CD8-positive, alpha-beta memory T cell (primary cell): ENCODE measurements at places on chromosomes 5 and 9.

- no peak for DNase-seq
These were observed 81.6 kb downstream of the TLE1 start for GRCh38 chr9:81607593-81608288.

DNA sequence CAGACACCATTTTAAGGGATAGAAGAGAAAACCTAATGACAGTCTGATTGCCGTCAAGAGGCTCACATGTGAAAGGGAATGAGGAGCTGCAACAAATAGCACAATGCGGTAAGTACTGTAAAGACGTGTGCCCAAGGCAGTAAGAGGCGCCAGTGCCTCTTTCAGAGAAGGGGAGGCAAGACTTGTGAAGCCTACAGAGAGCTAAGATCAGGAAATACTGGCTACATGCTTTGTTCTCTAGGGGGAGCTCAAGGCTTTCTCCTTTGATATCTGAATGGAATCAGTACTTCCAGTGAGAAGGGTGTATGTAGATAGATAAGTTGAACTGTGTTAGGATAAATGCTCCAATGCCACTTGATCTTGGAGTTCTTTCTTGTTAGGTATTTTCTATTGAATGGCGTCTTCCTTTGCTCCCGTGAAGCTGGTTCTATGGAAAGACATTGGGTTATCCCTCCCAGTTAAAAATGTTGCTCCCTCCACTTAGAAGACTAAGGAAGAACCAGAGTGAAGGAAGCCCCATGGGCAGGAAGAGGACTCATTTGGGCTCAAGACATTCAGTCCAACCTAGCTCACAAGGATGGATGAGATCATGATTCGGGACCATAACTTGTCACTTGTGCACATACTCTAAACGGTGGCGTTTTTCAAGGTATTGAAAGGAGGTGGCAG lies 23.5 kb upstream of the ALDOB start:
- no peak for DNase-seq

DNA sequence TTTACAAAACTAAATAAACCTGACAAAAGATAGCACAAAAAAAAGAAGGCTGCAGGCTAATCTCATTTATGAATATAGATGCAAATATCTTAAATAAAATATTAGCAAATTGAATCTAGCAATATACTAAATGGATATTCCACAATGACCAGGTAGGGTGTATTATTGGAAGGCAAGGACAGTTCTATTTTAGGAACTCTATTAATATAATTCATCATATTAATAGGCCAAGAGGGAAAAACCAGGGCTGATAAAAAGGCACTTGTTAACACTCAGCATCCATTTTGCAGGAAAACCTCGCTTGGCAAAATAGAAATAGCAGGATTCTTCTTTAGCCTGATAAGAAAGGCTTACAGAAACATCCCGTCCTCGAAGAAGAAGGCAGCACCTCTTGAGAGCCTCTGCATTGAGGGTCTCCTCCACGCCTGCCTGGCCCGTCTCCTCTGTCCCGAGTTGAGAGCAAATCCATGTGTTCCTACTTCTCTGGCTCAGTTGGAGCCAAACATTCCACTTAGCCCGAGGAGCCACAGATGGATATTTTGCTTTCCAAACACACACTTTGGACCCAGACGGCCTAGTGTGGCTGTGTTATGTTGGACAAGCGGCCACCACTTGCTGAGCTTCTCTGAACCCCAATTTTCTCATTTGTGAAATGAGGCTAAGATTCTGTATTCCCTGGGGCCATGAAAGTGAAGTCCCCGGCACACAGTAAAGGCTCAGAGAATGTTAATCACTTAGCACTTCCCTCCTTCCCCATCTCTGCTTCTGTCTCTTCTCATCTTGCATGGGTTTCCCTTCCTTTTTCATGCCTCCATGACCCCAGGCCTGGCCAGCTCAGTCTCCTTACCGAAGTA lies 181.8 kb upstream of the MVB12B start:
- DNase-seq, result no peak

DNA sequence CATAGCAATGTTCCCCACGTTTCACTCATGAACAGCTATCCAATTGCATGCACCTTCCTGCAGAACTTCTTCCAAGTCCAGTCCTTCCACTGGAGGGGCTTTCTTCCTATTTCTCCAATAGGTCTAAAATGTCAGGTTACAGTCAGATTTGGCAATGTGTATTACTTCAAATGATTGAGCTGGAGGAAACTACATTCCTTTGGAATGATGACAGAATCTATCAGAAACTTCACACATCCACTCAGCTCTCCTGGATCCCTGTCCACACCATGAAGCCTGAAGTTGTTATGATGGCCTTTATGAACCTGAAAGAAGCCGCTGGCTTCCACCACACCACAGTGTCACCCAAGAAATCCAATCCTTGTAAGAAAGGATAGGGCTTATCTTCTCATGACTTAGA lies 32.2 kb downstream of the FBXW2 start:
- no peak for DNase-seq

DNA sequence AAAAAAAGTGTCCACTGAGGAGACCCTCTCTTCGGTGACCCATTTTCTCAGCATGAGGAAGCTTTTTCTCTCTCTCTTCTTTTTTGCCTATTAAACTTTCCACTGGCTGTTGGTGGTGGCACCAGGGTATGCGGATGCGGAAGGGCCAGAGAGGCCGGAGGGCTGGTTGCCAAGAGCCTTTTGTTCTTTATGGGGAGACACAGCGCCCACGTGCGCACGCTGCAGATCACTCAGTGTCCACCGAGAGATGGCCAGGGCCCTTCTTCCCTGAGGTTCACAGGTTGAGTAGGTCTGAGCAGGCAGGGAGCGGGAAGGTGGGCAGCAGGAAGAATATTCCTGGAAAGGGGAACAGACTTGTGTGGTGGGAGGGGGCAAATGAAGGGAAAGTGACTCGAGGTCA lies 69.1 kb downstream of the STK10 start:
- DNase-seq, result no peak

- DNase-seq, result no peak
These were observed 293 bp downstream of the CENPP start for GRCh38 chr9:92325991-92326500.

DNA sequence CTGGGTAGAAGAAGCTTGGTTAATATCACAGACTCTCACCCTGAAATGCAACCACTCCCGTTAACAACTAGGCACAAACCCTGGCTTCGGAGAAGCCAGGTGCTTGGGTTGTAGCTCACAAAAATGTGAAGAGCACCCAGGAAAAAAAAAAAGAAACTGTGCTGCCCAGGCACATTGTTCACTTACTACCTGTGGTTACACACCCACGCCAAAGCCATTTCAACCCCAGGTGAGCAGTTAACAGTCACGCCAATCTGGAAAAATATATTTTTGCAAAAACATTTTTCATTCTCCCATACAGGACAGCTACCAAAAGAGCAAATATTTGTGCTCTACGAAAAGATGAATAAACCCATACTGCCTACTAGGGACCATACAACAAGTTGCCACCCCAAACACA lies 49.2 kb downstream of the SIL1 start:
- DNase-seq, result no peak

- no peak for DNase-seq
These were observed 1.2 kb downstream of the DPYSL3 start for GRCh38 chr5:147508711-147509040.

DNA sequence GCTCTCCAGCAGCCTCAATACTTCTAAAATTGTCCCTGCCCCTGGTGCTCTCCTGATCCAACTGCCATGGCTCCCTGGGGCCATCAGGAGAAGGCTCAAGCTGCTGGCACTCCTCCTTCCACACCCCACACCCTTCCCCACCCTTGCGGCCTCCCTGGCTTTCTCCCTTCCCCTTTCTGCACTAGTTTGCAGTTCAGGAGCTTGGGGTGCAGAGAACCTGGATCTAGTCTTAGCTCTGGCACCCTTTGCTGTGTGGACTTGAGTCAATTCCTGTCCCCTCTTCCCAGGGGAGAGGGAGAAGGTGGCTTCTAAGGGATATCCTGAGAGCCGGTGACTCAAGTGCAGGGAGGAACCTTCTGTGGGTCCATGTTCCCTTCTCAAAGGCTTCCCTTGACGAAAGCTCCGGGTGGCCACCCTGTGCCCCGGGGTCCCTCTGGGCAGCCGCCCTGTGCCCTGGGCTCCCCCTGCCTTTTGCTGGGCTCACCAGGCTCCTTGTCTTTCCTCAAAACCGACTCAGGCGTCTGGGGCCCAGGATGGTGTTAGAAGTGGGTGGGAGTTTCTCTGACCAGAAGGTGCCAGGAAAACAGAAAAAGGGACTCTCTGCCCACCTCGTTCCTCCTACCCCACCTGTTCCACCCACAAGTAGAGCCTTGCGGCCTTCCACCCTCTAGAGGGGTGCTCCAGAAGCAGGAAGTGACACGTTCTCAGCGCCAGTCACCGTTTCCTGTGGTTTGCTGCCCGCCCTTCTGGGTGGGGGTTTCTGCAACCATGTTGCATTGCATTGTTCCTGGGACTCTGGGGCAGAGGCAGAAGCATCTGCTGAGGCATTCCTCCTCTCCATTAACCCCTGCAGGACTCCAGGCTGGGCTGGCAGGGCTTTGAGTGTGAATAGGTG lies 15.0 kb downstream of the GLIPR2 start:
- DNase-seq, result peak; percentile 81

DNA sequence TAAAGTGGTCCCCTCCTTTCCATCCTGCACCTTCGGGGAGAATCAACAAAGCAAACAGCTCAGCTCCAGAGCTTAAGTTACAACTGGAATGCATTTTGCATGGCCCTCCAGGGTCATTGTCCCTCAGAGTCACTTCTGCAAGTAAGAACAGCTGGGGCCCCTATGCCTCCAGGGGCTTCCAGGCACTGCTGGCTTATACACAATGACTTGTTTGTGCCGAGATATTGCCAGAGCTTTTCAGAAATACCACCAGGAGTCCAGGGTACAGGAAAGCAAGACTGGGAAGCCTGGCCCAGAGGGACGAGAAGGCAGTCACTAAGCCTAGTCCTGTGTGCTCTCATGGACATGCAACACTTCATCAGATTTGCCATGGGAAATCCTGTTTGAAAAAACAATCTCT lies 11.3 kb downstream of the FRMD3 start:
- DNase-seq, result no peak

DNA sequence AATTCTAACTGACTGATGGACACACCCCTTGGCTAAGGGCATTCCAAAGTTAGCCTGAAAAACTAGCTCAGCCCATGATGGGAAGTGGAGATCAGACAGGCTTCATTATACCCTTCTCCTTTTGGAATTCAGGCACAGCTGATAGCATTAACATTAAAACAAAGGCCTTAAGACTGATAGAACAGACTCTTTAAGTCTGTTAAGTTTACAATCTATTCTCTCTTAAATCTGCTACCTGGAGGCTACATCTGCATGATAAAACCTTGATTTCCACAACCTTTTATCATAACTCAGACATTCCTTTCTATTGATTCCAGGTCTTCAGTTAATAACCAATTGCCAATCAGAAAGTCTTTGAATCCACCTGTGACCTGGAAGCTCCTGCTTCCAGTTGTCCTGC lies 281.4 kb downstream of the TUSC1 start:
- DNase-seq, result no peak

- no peak for DNase-seq
These were observed 3.5 kb downstream of the TMCO6 start for GRCh38 chr5:140642718-140643117.

GRCh38 chr9:136625101-136626065 lies 37.3 kb upstream of the EGFL7 start:
- DNase-seq, result no peak

DNA sequence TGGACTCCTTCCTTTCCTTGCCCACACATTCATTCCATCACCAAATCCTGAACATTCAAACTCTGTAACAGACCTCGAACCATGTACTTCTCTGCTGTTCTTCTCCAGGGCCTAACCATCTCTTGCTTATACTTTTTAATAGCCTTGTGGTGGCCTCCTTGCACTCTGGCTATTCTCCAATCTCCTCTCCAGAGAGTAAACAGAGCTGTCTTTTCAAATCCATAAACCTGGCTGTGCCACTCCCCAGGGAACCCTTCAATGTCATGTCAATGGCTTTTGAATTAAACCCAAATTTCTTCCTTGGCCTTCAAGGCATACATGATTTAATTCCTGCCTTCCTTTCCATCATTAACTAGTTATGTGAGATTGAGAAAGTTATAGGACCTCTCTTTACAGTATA lies 277.6 kb upstream of the EFNA5 start:
- no peak for DNase-seq

- DNase-seq, result no peak
These were observed 2.0 kb upstream of the GARNL3 start for GRCh38 chr9:127262602-127263001.

DNA sequence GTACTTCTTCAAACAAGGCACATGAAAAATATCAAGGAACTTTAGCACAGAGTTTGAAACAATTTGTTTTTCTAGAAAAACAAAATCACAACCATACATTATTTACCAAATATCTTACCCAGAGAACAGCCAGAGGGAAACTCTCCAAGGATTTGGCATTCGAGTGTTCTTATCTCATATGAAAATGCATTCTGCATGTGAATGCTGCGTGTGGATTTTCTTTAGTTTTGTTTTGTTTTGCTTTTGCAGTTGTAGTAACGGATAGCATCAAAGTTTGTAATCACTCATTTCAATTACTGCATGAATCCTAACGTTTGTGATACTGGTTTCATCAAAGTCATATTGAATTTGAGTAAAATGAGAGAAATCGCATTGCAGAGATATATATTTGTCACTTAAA lies 28.0 kb downstream of the ADAMTSL1 start:
- no peak for DNase-seq

DNA sequence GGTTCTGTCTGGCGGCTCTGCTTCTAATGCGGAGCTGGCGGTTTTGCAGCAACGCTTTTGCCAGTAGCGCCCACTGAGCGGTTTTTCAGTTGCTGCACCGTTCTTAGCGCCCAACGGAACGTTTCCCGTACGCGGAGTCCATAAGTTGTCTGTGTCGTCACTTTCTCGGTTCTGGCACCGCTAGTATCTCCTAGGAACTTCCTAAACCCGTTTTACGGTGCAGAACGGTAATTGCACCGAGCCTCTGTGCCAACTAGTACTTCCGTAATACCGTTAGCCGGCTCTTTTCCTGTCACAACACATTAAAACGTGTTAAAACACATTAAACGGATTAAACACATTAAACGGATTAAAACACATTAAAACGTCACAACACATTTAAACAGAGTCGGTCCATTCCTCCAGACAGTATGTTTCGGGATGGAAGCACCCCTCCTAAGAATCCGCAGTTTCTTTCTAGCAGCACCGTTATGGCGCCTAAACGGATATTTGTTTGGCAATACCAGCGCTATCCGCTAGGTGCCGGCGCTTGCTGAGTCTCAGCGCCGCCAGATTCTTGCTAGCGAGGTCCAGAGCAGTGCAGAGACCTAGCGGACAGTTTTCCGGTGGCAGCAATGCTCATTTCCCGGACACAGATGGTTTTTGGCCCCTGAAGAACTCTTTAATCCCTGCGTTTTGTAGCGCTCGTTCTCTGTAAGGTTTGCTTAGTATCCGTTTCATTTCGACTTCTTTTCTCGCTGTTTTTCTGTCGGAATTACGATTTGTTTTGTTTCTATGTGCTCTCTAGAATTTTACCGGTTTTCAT lies 45.4 kb downstream of the ANXA2R start:
- DNase-seq, result peak; percentile 74

- DNase-seq, result no peak
These were observed 105.9 kb downstream of the DPYSL3 start for GRCh38 chr5:147403651-147404640.
